Brain pericyte (primary cell): ENCODE measurements at places on chromosomes 1 and 21.

- DNase-seq, result no peak
Measured at GRCh38 chr1:114482585-114482984, 28.4 kb downstream of the TRIM33 start.

- no peak for DNase-seq
Measured at GRCh38 chr1:37477946-37478345, 3.6 kb downstream of the ZC3H12A start.

- no peak for DNase-seq
Measured at GRCh38 chr1:116375887-116376728, 3.1 kb downstream of the ATP1A1 start.

DNA sequence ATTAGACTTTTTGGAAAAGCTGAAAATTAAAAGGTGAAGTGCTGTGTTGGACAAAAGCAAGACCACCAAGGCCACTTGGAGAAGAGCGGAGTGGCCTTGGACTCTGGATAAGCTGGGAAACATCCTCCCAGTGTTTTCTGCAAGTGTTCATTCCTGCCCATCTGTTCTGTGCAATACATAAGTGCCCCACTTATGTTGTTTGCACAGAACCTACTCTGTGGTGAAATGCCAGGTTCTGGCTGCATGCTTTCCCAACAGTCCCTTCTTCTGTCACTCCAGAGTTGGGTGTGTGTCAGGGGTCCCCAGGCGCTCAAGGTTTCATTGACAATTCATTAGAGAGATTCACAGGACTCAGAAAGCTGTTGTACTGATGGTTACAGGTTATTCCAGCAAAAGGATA, 30.3 kb downstream of the NHLH2 start:
- DNase-seq, result no peak

DNA sequence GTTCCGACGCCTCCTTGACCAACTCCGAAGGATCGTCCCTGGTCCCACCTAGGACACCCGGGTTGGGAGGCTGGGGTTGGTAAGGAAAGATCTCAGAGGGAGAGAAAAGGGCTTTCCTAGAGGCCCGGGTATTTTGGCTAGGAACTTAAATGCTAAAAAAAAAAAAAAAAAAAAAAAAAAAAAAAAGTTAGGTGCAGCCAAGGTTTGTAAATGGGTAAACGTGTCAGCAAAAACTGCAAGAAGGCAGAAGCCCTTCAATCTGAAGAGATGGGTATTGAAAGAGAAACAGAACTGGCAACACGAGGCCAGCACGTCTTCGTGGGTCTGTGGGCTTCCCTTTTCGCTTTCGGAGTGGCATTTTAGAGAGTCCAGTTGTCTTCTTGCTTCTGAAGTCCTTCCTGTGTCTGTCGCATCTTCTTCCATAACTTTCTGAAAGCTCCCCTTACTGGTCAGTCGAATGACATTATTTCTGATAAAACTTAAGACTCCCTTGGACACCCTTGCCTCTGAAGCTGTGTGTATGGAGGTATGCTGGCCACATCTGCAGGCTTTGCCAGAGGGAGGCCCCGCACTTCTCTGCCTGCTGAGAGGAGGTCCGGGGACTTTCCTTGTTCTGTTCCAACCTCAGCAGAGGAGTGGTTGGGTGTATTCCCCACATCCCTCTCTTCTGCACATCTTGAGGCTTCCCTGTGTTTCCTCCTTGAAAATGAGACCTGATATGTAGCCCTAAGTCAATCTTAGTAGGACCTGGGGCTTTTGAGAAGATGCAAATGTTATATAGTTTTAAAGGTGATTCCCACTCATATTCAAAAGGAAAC, 745 bp downstream of the RCSD1 start:
- DNase-seq, result no peak

GRCh38 chr21:29034678-29035077, 10.2 kb downstream of the USP16 start:
- DNase-seq, result no peak
